Lower leg skin (tissue), 4 donors: ENCODE measurements at places on chromosomes 1 and 21. TPM values are rescaled to one million over a fixed set of nuclear protein-coding genes. Genes with fewer than 3 reads are reported as not detected.

SON gene
- total RNA-seq: 262 TPM

KLF17 gene
- total RNA-seq: not detected

GBP6 gene
- 0.55 TPM for total RNA-seq

LMX1A gene
- total RNA-seq: 0.29 TPM

ILDR2 gene
- 0.42 TPM for total RNA-seq

FOXO6 gene
- total RNA-seq: 3.5 TPM

HIVEP3 gene
- 17.3 TPM for total RNA-seq

CHAF1B gene
- total RNA-seq: 2.0 TPM

NTRK1 gene
- not detected for total RNA-seq

SLC2A5 gene
- 2.8 TPM for total RNA-seq

OXCT2 gene
- total RNA-seq: 6.6 TPM

GPR3 gene
- 1.1 TPM for total RNA-seq

S100A4 gene
- 94.4 TPM for total RNA-seq

PPM1J gene
- total RNA-seq: 15.7 TPM

UBASH3A gene
- not detected for total RNA-seq

NR0B2 gene
- total RNA-seq: not detected

GJB3 gene
- 204 TPM for total RNA-seq

ADORA1 gene
- total RNA-seq: 3.3 TPM

PKLR gene
- 1.7 TPM for total RNA-seq

RPS6KA1 gene
- total RNA-seq: 39.4 TPM

SELP gene
- 0.65 TPM for total RNA-seq

IFI44 gene
- total RNA-seq: 4.9 TPM

C1orf226 gene
- total RNA-seq: 9.5 TPM

DCAF8 gene
- total RNA-seq: 90.2 TPM

RGSL1 gene
- not detected for total RNA-seq

RBP7 gene
- total RNA-seq: 18.4 TPM

ZSWIM5 gene
- 1.4 TPM for total RNA-seq

CRABP2 gene
- 95.1 TPM for total RNA-seq
